ENCODE measurements at places on chromosomes 5 and 9. TPM values are rescaled to one million over a fixed set of nuclear protein-coding genes. Genes with fewer than 3 reads are reported as not detected.
A peak's percentile ranks its signal among the peaks of the same experiment; 100 is the strongest.

GRCh38 chr9:134294153-134295071 lies 31.8 kb upstream of the RXRA start:
- DNase-seq = peak; percentile 93

GRCh38 chr9:4640027-4640426 lies 22.1 kb upstream of the PLPP6 start:
- DNase-seq = peak; percentile 38

- peak; percentile 79 for DNase-seq
Measured at GRCh38 chr5:132011622-132012343, at the start of gene ACSL6. Gene ACSL6 (minus strand): TSS chr5:132011658. CDS start chr5:132011553, 105 bp downstream.

DNA sequence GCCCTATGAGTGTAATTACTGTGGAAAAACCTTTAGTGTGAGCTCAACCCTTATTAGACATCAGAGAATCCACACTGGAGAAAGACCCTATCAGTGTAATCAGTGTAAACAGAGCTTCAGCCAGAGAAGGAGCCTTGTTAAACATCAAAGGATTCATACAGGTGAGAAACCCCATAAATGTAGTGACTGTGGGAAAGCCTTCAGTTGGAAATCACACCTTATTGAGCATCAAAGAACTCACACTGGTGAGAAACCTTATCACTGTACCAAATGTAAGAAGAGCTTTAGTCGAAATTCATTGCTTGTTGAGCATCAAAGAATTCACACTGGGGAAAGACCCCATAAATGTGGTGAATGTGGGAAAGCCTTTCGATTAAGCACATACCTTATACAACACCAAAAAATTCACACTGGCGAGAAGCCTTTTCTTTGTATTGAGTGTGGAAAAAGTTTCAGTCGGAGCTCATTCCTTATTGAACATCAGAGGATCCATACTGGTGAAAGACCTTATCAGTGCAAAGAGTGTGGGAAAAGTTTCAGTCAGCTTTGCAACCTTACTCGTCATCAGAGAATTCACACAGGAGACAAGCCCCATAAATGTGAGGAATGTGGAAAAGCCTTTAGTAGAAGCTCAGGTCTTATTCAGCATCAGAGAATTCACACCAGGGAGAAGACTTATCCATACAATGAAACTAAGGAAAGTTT lies 9.9 kb downstream of the ZNF189 start:
- DNase-seq = peak; percentile 26

Gene TCF7
- total RNA-seq = 2.9 TPM

DNA sequence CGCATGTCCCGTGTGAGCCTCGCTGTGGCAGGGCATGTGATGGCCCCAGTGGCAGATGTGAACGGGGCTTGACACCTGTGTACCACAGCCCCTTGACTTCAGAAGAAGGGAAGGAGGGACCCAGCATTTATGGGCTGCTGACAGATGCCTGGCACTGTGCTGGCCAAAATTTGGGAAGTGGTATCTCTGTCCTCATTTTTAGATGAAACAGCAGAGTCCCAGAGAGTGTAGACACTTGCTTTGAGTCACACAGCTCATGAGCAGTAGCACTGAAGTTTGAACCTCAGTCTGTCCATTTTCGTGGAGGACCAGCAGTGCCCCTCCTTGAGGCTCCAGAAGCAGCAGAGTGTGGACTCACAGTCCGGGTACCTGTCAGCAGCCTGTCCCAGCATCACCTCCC lies 16.5 kb downstream of the NEK6 start:
- no peak for DNase-seq

DNA sequence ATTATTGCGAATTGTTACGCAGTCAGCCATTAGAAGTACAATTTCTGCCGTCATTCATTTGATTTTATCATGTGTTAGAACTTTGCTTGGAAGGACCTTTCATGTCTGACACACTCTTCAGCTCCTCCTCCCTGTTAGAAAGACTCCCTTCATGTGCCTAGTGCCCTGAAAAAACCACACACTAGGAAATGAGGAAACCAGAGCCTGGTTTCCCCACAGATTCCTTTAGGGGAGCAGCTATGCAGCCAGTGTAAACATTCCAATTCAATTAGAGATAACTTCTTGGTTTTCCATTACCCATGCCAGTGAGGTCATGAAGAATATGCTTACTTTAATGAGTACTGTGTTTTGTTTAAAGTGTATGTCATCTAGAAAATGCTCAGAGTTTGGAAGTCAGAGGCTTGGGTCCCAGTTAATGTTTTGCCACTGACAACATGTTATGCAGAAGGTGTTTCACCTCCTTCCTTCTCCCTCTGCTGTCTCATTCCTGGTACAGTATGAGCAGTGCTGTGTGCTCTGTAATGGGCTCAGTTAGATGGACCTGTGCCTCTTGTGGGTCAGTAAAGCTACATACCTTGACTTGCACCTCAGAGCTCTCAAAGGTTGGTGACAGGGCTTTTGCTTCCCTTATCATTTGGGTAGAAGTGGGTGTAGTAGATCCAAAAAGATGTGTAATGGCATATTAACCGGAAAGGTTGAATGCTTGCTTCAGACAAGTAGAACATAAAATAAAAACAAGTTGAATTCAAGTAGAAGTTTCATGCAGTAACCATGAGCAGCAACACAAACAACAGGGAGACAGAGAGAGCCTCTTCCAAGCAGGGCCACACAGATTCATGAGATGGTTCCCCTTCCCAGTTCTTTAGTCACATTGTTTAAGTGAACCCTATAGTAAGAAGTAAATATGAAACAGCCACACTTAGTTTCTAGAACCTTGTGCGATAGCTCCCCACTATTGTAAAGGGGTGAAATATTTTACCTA lies 52.6 kb upstream of the TNFAIP8 start:
- peak; percentile 94 for DNase-seq

GRCh38 chr5:68554571-68555279 lies 339.2 kb downstream of the PIK3R1 start:
- DNase-seq = peak; percentile 37

Gene GBGT1
- total RNA-seq = 3.3 TPM

Gene FST
- total RNA-seq = 215 TPM

- no peak for DNase-seq
Measured at GRCh38 chr9:7760014-7760415, 39.6 kb downstream of the DMAC1 start.

DNA sequence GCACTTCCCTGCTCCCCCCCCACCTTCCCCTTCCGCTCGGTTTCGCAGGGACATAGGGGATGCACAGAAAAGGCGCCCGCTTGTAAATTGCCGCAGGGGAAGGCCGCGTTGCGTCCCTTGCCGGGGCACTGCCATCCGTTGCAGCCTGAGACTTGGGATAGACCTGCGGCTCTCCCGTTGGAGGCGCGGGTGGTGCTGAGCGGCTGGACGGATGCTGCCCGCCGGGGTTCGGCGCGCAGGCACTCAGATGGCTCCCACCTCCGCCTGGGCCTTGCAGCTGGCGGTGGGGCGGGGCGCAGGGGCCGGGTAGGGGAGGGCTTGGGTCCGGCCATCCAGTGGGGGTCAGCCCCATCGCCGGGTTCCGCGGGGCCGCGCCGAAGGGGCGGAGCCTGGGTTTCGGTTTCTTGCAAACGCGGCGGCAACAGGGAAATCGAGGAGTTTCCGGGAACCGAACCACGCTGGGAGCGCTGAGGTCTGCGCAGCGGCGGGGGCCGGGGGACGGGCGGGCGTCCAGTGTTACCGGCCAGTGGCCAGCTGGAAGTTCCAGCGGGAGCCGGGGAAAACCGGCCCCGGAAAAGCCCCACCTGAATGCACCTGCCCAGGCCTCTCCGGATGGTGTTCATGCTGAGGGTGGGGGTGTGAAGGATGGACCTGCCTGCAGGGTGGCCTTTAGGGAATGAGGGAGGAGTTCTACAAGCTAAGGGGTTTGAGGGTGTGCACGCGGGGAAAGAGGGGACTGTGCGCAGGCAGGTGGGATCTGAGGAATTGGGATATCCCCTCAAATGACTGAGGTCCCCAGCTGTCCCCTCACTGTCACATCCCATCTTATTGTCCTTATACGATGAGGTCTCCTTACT lies 6.3 kb upstream of the IRF1 start:
- peak; percentile 96 for DNase-seq

- DNase-seq = peak; percentile 85
Measured at GRCh38 chr9:136026266-136026942, 65.2 kb upstream of the UBAC1 start.

DNA sequence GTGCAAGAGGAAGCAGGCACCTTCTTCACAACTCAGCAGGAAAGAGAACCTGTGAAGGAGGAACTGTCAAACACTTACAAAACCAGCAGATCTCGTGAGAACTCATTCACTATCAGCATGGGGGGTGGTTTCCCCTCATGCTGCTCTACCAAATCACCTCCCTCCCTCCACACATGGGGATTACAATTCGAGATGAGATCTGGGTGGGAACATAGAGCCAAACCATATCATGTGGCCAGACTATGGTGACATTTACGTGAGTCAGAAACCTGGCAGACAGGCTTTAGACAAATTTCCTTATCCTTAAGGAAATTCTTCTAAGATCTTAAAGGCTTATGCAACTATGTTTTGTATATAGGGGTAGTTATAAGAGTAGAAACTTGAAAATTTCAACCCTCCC lies 8.7 kb upstream of the AOPEP start:
- no peak for DNase-seq

DNA sequence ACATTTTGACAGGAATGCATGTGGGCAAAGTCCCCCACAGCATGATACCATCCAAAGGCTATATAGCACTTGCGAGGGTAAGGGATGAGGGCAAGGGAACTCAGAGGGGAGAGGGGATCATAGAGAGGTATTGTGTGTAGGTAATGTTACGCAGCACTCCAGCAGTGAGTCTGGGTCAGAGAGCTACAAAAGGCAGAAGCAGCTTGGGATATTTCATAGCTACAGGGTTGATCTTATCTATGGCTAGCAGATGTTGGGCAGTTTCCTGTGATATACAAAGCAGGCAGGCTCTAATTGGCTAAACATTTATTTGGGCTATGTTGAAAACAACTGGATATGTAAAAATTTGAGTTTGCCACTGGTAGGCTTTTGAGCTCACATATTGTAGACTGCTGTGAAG lies 17.8 kb upstream of the SLCO4C1 start:
- no peak for DNase-seq

Gene FOXI1
- not detected for total RNA-seq

Gene SH3PXD2B
- 58.3 TPM for total RNA-seq

- DNase-seq = no peak
Measured at GRCh38 chr9:114244570-114244969, 78.3 kb upstream of the ORM1 start.

- no peak for DNase-seq
Measured at GRCh38 chr5:125032286-125032685, 285.8 kb upstream of the ZNF608 start.

Gene C5orf52
- total RNA-seq = not detected

- peak; percentile 83 for DNase-seq
Measured at GRCh38 chr5:61333321-61333953, 1.4 kb downstream of the ZSWIM6 start.

DNA sequence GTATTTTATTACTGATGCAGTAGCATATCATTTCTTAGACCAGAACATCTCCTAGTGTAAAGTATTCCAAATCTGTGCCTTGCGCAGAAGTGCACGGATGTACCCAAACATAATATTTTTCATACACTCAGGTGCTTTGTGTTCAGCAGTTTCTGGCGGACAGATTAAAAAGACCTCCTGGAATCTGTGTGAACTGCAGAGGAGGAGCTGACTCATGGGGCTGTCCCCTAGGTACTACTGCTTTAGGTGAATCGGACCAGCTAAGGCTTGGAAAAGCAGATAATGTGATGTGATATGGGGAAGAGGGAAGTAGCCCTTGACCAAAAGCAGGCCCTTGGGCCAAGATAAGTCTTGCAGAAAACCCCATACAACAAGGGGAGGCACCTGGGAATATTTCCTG lies 310.1 kb downstream of the PLK2 start:
- no peak for DNase-seq

DNA sequence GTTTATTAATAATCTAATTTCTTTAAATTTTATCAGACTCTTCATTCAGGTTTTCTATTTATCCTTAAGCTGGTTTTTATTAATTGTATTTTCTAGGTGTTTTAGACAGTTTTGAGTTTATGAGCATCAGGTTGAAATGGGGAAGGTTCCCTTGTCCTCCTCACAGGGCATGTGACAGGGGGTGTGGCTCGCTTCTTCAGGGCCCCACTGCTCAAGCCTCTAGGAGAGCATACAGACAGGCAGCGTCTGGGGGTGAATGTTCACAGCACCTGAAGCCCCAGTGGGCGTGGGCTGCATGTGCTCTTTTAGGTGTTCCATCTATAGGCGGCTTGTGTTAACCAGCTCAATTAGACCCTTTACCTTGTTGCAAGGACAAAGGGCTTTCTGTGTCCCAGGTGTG lies 78.2 kb upstream of the RUFY1 start:
- no peak for DNase-seq

- DNase-seq = no peak
Measured at GRCh38 chr9:98230304-98230703, 25.1 kb downstream of the TBC1D2 start.

DNA sequence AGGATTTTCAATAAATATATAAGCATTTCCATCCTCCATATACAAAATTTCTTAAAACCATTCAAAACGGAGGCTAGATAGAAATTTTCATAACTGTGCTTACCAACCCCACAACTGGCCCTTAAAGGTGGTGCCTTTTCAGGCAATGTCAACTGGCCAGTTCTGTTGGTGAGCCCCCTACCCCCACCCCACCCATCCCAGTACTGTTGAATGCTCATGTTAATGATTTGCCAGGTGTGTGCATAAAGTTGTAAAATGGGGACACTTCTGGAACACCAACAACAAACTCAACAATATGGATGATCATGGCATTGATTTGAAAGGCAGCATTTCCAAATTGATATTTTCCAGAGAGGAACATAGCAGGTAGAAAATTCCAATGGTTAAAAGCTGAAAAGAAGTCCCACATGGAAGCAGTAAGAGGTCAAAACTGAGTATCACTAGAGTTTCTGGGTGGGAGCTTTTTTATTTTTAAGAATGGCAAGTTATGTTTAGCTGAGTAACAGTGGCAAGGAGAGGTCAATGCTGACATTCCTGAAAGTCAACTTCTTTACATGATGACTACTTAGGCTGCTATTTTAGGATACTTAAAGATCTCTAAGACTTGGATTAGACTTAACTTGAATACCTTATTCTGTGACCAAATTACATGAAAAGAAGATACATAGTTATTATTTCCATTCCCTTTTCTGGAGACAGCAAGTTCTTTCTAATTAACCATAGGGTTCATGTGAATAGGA lies 2.7 kb downstream of the LEAP2 start:
- DNase-seq = no peak

Gene CCDC112
- total RNA-seq = 4.7 TPM

DNA sequence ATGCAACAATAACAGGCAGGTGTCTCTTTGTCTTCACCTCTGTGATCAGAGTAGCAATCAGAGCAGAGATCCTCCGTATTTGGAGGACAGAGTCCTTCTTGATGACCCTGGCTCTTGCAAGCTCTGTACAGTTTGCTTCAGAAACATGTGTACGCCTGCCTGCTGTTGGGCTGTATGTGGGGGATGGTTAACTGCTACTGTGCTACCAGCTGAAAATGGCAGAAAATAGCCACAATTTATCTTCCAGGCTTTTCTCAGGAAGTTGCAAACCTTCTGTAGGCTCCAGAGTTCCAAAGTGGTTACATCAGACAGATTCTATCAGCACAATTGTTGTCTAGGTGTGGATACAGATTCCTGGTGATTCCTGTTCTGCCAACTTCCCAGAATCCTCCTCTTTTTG lies 35.5 kb downstream of the DDX46 start:
- DNase-seq = no peak

Measured in osteoblast (primary cell).